ENCODE measurements at places on chromosomes 12 and 14.

DNA sequence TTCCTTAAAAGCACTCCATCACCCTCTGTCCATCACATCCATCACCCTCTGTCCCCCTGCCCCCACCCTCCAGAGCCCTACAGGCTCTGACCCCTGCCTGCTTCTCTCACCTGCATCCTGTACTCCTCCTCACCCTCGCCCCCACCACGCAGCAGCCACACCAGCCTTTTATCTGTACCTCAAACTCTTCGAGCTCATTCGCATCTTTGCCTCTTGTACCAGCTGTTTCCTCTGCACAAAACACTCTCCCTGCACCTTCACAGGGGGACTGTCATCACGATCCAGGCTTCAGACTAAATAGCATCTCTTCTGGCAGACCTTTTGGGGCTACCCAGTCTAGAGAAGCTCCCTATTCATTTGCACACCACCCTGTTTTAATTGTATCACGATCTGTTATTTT lies 24.1 kb downstream of the TMEM229B start:
- DNase-seq = no peak

- DNase-seq = no peak
These were observed 13.7 kb upstream of the VPS37B start for GRCh38 chr12:122909442-122910288.

DNA sequence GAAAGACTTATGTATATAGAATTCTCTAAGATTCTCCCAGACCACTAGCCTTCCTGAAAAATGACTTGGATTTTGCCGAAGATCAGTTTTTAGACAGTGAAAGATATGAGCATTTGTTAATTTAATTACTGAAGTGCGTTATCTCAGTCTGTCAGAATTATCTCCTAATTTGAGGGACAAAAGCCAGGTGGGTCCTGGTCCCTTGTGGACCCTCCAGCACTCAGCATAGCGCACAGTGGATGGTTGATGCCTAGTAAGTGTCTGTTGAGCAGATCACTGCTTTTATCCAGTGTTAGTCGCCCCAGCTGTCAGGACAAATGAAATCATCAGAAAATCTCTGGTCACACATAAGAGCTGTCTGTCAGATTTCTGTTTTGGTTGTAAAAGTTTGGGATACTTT lies 80.4 kb downstream of the EML1 start:
- DNase-seq = no peak

DNA sequence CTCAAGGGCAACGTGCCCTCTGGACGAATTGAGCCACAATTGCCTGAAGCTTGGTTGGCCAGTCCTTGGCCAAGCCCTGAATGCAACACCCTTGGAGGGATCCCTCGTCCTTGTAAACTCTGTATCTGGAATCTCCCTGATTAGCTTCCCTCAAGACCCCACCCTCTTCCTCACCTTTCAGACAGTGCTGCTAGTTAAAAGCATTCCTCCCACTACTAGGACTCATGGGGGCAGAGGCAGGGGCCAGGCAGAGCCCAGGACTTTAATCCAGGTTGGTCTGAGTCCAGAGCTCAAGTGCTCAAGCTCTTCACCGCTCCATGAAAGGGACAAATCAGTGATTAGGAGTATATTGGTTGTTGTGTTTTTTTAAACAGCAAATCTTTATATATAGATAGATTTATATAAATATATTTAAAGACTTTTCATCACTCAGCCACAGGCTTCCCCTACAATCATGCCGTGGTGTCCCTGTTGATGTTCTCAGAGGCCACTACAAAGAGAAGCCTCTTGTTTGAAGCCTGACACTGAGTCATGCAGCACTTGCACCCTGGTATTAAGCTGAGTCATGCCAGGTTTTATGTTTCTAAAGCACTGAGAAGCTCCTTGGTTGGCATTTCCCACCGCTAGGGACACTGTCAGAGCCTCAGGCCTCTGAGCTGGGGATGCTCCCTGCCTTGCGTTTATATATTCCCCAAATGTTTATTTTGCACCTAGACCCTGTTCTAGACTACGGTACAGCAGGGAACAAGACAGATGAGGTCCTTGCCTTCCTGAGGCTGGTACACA lies 53.8 kb upstream of the GSC start:
- DNase-seq = no peak

- DNase-seq = no peak
These were observed 1.2 kb downstream of the DYRK2 start for GRCh38 chr12:67649570-67650387.

DNA sequence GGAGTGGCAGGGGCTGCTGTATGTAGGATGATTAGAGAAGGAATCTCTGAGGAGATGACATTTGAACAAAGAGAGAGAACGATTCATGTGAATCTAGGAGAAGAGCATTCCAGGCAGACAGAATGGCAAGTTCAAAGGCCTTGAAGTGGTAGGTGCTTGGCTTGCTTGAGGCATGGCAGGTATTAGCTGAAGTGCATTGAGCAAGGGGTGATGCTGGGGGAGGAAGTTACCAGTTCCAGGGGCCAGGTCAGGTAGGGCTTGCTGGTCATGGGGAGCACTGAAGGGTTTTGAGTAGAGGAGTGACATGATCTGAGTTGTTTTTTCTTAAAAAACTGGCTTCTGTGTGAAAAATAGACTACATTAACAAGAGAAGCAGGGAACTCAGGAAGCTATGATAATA lies 71.8 kb downstream of the SPATS2 start:
- DNase-seq = no peak

DNA sequence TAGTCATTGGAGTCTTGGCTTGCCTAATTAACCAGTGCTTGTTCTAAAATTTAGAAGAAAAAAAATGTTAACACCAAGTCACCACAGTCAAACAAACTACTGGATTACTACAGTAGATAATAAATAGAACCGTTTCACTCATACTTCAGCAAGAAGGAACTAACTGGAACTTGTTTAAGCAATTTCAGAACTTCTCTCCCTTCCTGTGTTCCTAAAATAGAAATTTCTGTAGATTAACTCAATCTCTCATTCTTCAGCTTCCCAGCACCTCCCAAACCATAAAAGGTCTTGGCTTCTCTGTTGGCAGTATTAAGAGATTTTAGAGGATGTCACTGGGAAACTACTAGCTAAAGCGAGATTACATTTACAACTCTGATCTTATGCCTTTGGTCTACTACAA lies 18.6 kb downstream of the GNS start:
- DNase-seq = peak; percentile 19

GRCh38 chr14:99035268-99035667 lies 236.7 kb downstream of the BCL11B start:
- DNase-seq = no peak

DNA sequence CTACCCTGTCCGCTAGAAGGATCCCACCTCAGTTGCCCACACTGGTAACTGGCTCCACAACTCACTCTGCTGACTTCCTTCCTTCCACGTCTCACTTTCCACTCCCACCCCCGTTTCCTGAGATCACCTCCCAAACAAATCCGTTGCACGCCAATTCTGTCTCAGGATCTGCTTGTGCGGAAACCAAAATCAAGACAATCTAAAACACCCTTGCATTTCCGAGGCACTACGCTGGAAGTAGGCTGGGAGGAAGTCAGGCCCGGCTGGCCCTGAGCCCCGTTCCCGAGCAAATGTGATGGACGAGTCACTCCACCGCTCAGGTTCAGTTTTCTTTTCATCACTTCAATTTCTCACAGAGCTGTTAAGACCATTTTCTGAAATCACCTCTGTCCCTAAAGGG lies 23.1 kb downstream of the ABCB9 start:
- DNase-seq = no peak

- DNase-seq = peak; percentile 17
These were observed 62.4 kb downstream of the UBR7 start for GRCh38 chr14:93269341-93270068.

DNA sequence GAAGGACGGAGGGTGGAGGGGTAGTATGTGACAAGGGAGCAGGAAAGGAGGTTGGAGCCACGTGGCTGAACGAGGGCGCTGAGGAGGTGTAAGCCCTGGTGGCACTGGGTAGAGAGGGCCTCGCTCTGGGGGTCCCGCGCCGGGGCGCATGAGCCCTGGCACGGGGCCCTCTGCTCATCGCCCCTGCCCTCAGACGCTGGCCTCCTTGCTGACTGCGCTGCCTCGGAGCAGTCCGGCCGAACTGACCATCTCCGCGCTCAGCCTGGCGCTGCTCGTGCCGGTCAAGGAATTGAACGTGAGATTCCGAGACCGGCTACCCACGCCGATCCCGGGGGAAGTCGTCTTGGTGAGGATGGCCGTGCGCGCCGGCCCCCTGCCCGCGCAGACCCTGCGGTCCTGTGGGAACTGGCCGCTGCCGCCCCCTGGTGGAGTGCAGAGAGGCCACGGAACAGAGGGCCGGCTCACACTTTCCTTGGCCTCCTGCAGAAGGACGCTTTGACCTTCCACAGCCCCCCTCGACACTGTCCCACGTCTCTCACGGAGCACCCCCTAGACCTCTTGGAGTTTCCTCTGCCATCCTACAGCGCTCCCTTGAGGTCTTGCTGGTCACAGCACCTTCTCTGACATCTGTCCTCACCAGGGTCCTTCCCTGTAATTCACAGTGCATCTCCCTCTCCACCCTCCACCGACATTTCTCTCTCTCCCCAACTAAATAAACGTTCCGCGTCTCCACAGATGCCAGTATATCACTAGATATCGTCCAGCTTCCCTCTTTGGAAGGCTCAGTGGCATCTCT lies 10.5 kb downstream of the ARHGEF25 start:
- DNase-seq = no peak

DNA sequence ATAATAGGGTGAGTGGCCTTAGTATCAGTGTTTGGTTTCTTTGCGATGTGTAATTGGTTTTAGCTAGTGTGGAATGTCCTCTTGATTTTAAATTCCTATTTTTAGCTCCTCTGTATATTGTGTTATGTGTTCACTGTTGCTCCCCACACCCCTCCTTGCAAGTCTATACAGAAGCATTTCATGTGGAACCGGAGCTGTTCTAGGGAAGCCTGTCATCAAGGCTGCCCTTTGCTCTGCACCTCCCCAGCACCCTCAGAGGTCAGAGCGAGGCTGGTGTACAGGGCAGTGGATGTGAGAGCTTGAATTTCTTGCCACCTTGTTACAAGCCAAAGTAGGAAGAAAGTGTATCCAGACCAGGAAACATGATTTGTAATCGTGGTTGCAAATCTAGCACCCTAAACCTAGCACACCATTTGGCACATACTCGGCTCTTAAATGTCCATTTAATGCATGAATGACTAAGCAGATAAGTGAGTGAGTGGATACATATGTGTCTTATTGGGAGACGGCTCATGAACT lies 376.8 kb downstream of the RGS6 start:
- no peak for DNase-seq
